ENCODE measurements at places on chromosomes 3 and 15. TPM values are rescaled to one million over a fixed set of nuclear protein-coding genes. Genes with fewer than 3 reads are reported as not detected.

Gene KIF15
- 33.8 TPM for total RNA-seq

DNA sequence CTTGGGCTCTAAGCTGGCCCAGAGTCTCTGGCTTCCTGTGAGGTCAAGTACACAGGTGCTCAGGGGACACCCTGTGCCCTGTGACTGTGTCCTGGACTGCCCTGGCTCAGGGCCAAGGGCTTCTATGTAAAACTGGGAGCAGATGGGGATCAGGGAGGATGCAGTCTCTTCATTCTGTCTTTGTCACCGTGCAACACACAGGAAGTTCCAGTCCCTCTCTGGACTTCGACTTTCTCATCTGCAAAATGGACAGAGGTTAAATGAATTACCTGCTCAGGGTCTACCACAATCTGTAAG is 61.9 kb upstream of the TLE3 start:
- DNase-seq = no peak

DNA sequence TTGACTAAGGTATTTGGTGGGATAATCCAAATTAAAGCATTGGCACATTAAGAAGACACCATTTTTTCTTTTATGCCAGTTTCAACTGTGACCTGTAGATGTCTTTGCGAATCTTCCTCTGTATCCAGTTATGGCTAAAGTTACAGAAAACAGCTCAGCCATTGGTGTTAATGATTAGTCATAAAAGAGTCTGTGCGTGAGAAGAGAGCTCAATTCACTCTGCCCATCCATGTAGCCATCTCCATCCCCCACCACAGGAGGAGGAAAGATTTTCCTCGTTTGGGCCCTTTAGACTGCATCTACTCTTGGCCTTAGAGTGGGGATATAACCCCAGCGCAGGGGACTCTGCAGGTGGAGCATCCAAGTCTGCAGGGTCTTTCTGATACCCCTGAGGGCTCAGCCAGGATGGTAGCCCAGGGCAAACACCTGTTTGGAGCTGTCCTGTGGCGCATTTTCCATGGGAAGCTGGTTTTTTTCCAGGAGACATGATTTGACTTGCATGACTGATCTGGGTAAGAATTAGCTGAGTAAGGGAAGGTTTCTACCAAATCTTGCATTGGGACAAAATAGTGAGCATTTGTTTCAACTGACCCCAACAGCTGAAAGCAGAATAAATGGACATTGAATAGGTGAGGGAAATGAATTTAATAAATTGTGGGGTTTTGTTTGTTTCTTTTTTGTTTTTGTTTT is 29.5 kb downstream of the NANOGP8 start:
- no peak for DNase-seq

- peak; percentile 97 for DNase-seq
Measured at GRCh38 chr3:48429960-48430707, at the start of gene PLXNB1. PLXNB1 (minus strand) TSS chr3:48430086; CDS start chr3:48424611, 5,475 bp downstream.

- peak; percentile 42 for DNase-seq
Measured at GRCh38 chr3:113832477-113833164, 6.0 kb upstream of the GRAMD1C start.
